ENCODE measurements at places on chromosomes 7 and 10.

DNA sequence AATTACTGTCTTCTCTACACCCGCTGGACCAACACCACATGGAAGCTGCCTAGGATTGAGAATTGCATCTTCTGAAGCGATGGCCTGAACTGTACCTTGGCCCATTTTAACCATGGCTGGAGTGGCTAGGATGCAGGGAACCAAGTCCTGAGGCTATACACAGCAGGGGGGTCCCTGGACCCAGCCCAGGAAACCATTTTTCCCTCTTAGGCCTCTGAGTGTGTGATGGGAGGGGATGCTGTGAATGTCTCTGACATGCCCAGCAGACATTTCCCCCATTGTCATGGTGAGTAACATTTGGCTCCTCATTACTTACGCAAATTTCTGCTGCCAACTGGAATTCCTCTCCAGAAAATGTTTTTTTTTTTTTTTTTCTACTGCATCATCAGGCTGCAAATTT, 822.7 kb downstream of the PCDH15 start:
- no peak for DNase-seq

- DNase-seq = no peak
Measured at GRCh38 chr10:117755659-117756014, 213.1 kb downstream of the EMX2 start.

DNA sequence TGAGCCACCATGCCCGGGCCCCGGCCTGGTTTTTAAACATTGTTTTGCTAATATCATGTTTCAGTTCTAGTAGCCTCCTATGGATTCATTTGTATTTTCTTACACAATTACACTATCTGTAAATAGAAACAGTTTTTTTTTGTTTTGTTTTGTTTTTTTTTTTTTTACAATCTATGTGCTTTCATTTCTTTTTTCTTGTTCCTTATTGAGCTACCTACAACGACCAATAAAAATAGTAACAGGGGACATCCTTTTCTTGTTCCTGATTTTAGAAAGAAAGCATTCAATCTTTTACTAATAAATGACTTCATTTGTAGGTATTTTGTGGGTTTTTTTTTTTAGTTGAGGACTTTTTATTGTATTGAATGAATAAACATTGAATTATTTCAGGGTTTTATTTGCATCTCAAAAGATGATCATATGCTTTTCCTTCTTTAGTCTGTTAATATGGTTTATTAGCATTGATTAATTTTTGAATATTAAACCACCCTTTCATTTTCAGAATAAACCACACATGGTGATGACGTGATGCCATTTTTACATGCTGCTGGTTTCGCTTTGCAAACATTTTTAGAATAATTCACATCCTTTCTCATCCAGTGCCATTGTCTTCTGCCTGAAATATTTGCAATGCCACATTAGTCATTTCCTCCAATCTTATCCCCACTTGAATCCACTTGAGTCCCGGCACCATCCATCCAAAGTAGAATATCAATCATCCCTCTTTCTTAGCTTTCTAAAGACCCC, 18.1 kb upstream of the AKR1E2 start:
- no peak for DNase-seq

GRCh38 chr10:116972131-116972530, 32.9 kb downstream of the SHTN1 start:
- no peak for DNase-seq

- no peak for DNase-seq
Measured at GRCh38 chr7:11593322-11593721, 238.7 kb downstream of the THSD7A start.

DNA sequence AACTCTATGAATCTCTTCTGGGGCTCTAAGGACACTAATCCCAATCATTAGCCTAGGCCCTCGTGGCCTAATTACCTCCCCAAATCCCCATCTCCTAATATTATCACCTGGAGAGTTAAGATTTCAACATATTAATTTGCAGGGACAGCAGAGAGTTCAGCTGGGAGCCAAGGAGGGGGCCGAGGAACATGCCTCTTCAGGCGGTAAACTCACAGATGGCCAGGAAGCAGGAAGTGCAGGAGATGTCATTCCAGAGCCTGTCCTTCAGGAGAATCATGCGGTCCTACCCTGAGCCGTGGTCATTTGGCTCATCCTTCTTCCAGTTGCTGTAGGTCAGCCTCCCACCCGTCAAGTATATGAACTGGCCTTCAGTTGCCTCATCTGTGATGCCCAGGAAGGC, 21.9 kb upstream of the SFTPA2 start:
- no peak for DNase-seq

GRCh38 chr7:150324373-150324961, 1.1 kb upstream of the ACTR3C start:
- DNase-seq = no peak

Data from pons (tissue), 1 donor.